Activated T-helper 2 cell treated with anti-CD3 and anti-CD28 coated beads, Interferon-gamma antibody, Interleukin-2, Interleukin-4, amounts not matched to agents 10 μg/mL and 5 μg/mL and 100 μg/mL, durations not matched to agents 14 hours and 24 hours and 36 hours (primary cell): ENCODE measurements at places on chromosomes 12 and 14. TPM values are rescaled to one million over a fixed set of nuclear protein-coding genes. Genes with fewer than 3 reads are reported as not detected.

Gene LIMA1
- total RNA-seq = 331 and 333 TPM in 2 replicates

Gene SLCO1C1
- total RNA-seq = not detected in 2 replicates

DNA sequence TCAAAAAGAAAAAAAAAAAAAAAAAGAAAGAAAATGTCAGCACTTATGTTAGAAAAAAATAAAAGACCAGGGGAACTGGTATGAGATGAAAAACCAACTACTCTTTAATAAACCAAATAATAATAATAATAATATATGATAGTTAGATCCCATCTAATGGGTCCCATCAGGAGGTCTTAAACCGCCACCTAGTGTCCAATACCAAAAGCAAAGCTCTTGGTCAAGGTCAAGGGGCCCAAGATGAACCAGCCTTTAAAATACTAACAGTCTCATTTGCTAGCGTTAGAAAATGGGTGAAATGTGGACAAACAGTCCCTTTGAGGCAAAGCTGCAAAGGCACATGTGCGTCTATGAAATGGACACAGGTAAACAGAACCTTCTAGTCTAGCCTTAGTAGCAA, 12.3 kb downstream of the BRAP start:
- DNase-seq = no peak

DNA sequence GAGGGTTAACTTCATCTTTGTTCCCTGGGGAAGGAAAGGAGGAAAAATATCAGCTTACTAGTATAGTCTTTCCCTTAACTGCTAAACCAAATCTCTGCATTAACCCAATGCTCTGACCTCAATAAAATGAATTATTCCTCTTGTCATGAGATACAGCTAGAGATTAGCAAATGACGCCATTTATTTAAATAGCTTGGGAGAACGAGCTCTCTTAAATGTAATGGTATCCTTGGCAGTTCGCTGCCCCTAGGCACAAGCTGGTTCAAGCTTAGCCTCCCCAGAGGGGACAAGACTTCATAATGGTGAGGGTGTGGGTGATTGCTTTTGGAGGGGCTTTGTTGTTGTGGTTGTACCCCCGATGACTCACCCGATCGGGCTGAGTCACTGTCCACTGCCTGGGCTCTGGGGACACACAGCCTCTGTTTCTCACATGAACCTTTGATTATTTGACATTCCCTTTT, 19.6 kb downstream of the FNTB start:
- DNase-seq = no peak

- DNase-seq = no peak
These were observed 19.6 kb upstream of the LDHB start for GRCh38 chr12:21677204-21677603.
